Fibroblast of villous mesenchyme (primary cell): ENCODE measurements at places on chromosomes 1 and 21. TPM values are rescaled to one million over a fixed set of nuclear protein-coding genes. Genes with fewer than 3 reads are reported as not detected.

GRCh38 chr1:234986750-234987414, 141.8 kb downstream of the TOMM20 start:
- DNase-seq = peak; percentile 94

- DNase-seq = peak; percentile 70
Observed at GRCh38 chr1:151060007-151060656, at the start of gene MLLT11. TSS of gene MLLT11 (plus strand) at chr1:151060397. CDS start at chr1:151067225, 6,828 bp downstream.

- DNase-seq = no peak
Observed at GRCh38 chr1:230463760-230464159, 37.6 kb upstream of the PGBD5 start.

DNA sequence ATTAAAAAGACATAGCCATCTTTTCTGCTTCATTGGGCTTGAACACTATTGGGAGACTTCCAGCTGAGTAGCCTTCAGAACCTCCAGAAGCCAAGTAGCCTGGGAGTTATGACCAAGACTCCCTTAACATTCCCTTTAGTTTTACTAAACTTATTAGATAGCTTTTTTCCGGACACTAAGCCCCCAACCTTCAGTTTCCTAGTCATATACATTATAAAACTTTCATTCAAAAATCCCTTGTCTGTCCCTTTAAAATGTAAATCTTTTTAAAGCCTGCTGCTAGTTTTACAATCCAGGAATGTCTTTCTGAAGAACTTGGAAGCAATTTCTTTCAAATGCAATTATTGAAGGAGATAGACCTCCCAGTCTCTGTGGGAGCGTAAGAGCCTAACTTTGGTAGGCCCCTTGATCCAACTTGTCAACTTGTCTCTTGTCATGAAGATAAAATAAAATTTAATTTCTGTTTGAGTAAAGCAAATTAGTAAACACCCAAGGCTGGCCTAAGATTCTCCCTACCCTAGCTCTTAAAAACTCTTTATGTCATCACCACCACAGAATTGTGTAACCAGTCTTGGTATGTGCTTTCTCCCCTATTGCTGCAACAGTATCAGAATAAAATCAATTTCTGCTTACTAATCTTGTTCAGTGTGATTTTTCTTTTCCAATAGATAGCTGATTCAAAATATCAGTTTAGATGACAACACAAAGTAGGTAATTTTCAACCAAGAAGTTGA, 796.2 kb downstream of the PLA2G4A start:
- DNase-seq = peak; percentile 40

GRCh38 chr1:17861685-17862084, 106.6 kb downstream of the ACTL8 start:
- no peak for DNase-seq

The KRTAP21-2 gene
- not detected in 2 replicates for total RNA-seq

The SMCP gene
- not detected in 2 replicates for total RNA-seq

- DNase-seq = peak; percentile 37
Observed at GRCh38 chr1:103108376-103109150, at the start of gene COL11A1. TSS of gene COL11A1 (minus strand) at chr1:103108522. CDS start at chr1:103108178, 344 bp downstream.

The PRRX1 gene
- total RNA-seq = 174 and 203 TPM in 2 replicates
